ENCODE measurements at places on chromosomes 1 and 21. TPM values are rescaled to one million over a fixed set of nuclear protein-coding genes. Genes with fewer than 3 reads are reported as not detected.

Gene SERTAD4
- total RNA-seq = 1.6 TPM

Gene PRUNE1
- 9.9 TPM for total RNA-seq

Gene OLFML2B
- total RNA-seq = 29.7 TPM

Gene PIGP
- total RNA-seq = 11.5 TPM

Gene CELA2B
- 1.6 TPM for total RNA-seq

Gene LINGO4
- total RNA-seq = under 0.01 TPM

Gene CLCN6
- 3.7 TPM for total RNA-seq

Gene LENEP
- total RNA-seq = not detected

Gene MRPL39
- total RNA-seq = 33.4 TPM

Gene VSIG8
- not detected for total RNA-seq

Gene ST6GALNAC5
- total RNA-seq = 2.1 TPM

Gene TPTE
- not detected for total RNA-seq

Gene HLX
- total RNA-seq = 9.9 TPM

Gene NBPF4
- not detected for total RNA-seq

Gene CD53
- 19.8 TPM for total RNA-seq

Gene C1orf141
- total RNA-seq = not detected

Gene ADORA1
- total RNA-seq = 2.1 TPM

Gene CTH
- total RNA-seq = 2.1 TPM

Gene RBM34
- total RNA-seq = 24.5 TPM

Gene LCE3D
- total RNA-seq = not detected

Data from skeletal muscle tissue (tissue), 5 donors.